ENCODE measurements at places on chromosomes 1 and 21.
A peak's percentile ranks its signal among the peaks of the same experiment; 100 is the strongest.

DNA sequence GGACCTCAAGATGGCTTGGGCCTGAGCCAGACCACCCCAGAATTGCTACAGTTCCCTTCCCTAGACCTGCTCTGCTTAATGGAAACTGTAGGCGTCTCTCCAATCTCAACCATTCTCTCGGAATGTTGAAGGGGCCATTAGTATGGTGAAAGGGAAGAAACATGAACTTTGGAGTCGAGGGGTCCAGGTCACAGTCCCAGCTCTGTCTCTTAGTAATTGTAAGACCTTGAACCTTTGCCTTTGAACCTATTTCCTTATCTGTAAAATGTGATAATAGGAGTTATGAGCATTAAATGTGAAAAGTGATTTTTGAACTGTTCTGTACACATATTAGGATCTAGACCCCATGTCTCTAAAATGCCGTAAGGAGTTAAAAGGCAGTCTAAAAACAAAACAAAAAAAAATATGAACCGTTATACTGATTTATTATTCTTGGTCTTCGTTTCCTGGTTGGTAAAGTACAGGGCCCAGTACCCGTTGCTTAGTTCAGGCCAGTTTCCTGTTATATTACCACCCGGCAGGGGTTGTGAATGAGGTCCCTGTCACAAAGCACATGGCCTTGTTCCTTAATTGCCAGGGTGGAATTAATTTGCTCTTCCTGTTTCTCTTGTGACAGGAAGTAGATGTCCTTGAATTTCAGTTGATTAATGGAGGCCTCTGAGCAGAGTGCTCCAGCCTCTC lies 42.3 kb downstream of the TCEANC2 start:
- no peak for DNase-seq

DNA sequence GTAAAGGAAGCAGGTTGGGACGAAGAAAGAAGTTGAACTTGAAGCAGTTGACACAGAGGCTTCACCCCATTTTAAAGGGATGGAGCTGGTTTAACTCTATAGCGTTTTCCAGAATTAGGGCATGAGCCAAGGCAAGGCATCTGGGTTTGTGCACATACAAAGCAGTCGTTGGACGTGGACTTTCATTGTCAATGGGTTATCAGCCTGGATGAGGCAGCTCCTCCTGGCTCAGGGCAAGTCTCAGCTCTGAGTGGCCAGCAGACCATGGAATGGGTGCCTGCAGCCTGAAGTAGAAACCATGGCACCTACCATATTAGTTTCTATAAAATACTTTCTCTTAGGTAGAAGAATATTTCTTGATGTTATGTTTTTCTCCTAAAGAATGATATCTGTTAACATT lies 163.8 kb upstream of the KCNK2 start:
- DNase-seq, result no peak

- DNase-seq, result no peak
Measured at GRCh38 chr1:54309631-54310366, 96.4 kb downstream of the SSBP3 start.

DNA sequence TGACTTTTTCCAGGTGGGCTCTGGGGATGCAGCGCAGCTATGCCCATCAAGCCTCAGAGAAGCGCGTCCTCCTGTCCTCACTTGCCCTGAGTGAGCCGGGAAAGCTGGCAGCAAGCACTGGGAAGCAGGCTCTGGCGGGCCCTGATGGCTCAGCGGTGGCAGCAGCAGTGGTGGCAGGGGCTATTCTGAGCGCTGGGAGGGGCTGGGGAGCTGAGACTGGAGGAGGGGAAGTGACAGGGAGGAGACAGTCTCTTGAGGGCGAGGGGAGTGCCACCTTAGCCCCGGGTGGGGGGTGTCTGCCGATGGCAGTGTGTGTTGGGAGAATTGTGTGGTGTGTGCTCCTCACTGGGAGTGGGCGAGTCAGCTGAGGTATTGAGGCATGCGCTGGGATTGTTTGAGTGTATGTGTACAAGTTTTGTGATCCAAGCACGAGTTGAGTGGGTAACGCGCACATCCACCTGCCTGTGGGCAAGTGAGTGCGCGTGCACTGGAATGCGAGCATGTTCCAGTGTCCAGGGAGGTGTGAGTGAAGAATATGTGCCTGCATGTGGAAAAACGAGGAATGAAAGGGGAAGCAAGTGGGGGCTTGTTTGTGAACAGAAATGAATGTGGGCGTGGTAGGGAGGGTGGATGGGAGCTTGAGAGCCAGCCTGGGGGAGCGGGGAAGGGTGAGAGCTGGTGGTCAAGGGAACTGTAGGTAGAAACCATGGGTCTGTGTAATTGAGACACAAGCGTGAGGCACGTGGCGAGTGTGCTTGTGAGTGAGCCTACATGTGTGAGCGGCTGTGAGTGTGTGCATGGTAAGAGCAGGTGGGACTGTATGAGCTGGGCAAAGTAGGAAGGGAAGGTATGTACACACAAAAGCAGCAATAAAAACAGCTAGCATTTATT lies 2.9 kb upstream of the FOXO6 start:
- DNase-seq, result no peak

GRCh38 chr1:25679171-25679570 lies 62.6 kb downstream of the MAN1C1 start:
- DNase-seq, result no peak

DNA sequence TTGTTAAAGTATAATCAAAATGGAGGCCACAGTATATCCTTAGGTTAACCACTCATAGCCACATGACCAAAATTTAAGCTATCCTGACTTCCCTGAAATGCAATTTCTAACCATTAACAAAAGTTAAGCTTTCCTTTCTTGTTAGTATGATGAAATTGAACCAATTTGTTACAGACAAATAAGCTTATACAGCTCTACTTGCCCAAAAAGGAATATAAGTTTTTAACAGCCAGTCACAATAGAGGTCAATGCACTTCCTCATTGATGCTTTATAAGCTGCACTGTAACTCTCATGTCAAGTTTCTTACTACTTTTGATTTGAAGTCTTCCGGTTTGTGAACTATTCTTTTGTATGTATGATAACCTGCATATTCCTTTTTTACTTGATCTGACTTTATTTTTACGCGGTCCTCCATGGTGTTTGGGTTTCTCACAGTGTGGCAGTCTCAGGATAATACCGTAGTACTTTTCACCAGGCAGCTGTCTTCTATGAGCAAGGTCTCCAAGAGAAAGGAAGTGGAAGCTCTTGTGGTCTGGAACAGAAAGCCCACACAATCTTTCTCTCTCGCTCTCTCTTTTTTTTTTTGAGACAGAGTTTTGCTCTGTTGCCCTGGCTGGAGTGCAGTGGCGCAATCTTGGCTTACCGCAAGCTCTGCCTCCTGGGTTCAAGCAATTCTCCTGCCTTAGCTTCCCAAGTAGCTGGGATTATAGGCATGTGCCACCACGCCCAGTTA lies 331.6 kb downstream of the SRGAP2C start:
- peak; percentile 86 for DNase-seq

GRCh38 chr1:6358144-6358624 lies 35.4 kb downstream of the ACOT7 start:
- DNase-seq, result no peak

DNA sequence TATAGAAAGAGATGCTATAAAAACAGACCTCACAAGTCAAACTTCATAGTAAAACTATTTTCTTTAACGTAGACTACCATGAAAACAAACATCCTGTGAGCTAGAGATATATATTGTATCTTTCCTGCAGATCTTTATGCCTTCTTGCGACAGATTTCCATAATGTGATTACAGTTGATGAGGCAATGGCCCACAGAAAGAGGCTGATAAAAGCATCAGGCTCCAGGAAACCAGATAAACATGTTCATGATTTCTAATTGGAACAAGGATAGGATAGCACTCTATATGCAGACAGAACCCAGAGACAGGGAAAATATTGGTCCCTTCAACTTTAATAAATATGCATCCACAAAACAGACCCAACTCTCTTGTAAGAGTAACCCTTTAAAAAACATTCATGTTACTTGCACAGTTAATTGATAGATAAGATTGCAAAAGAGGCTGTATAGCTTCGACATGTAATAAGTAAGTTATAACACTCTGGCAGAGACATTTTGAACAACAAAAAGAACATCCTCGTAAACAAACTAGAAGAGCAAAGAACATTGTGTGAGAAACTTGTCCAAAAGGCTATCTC lies 329.4 kb downstream of the AGBL4 start:
- no peak for DNase-seq

GRCh38 chr1:24528744-24529143 lies 26.1 kb downstream of the RCAN3 start:
- no peak for DNase-seq

GRCh38 chr1:223345720-223346119 lies 18.3 kb downstream of the SUSD4 start:
- no peak for DNase-seq

DNA sequence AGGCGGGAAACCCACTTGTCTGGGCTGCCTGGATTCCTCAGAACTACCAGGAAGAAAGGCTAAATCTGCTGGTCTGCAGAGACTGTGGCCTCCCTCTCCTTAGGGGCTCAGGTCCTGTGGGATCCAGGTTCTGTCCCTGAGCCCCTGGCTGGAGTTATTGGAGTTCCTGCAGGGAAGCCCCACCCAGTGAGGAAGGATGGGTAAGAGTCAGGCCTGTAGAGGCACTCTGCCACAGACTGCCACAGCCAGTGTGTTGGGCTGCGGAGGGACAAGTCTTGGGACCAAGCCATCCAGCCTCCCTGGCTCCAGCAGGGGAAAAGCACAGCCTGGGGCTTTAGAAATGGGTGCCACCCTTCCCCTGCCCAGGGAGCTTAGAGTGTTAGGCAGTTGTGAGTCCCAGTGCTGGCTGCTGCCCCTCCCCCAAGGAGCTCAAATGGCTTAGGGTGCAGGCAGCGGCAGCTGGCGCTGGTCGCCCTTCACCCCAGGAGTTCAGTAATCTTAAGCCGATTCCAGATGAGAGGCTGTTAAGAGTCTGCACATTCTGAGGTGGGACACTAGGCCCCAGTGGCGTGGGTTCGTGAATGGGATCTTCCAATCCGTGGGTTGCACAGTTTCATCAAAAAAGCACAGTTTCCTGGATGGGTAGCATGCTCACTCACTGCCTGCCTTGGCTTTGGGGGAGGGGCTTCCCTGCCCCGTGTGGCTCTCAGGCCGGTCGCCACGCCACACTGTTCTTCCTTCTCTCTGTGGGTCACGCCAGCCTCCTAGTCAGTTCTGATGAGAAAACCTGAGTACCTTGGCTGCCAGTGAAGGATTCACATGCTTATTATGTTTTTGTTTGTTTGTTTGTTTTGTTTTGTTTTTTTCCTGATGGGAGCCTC lies 57.6 kb upstream of the FMO3 start:
- DNase-seq, result no peak

- no peak for DNase-seq
Measured at GRCh38 chr1:33122483-33123178, 41.7 kb downstream of the AZIN2 start.

GRCh38 chr1:188444526-188444925 lies 1615.8 kb downstream of the PLA2G4A start:
- no peak for DNase-seq

DNA sequence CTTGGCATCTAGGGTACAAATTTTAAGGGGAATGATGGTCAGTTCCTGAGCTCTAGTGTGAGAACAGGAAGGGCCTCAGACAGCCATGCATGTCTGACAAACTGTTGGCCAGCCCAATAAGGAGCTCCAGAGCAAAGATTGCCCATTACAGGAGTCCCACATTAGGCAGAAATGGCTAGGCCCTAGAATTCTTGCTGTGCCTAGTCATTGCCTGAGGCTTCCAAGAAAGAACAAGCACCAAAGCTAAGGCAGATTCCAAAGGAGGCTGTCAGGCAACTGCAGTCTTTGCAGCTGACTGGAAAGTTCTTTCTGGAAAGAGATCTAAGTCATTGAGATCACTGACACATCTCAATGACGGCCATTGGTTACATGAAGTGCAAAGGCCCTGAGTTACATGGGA lies 3.9 kb upstream of the STIL start:
- DNase-seq, result no peak

- DNase-seq, result no peak
Measured at GRCh38 chr1:152444045-152444444, 30.0 kb upstream of the CRNN start.

- no peak for DNase-seq
Measured at GRCh38 chr1:94327001-94327690, 89.8 kb upstream of the ARHGAP29 start.

DNA sequence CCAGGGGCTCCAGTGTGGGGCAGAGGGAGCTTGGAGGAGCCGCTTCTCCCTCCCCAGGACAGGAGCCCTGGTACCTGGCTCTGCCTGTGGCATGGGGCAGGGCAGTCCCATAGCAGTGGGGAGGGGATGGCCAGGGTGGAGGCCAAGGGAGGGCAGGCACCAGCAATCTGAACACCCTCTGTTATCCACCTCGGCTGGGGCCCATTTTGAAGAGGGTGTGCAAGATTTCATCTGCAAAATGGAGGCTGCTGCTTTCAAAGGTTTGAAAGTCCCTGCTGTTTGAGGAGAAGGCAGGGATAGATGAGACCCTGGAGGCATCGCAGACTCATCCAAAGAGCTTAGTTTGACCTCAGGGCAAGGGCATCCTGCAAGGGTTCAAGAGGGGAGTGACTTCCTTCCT lies 15.2 kb upstream of the TMPRSS2 start:
- no peak for DNase-seq

GRCh38 chr1:185813401-185813979 lies 79.3 kb downstream of the HMCN1 start:
- DNase-seq, result peak; percentile 65

DNA sequence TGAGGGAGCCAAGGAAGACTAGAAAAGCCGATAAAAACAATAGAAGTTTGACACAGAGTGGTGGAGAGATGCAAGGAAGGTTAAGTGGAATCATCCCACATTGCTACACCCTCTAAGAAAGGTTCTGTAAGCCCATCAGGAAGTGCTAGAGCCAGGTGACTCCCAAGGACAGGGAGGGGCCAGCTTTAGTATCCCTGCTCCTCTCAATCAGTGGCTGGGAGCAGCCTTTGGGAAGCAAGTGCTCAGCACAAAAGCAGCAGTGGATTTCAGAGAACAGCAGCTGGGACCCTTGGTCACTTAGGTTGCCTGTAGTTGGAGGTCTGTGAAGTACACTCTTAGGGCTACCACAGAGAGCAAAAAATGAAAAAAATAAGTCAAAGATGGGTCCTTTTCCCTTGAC lies 42.5 kb downstream of the NME7 start:
- no peak for DNase-seq

DNA sequence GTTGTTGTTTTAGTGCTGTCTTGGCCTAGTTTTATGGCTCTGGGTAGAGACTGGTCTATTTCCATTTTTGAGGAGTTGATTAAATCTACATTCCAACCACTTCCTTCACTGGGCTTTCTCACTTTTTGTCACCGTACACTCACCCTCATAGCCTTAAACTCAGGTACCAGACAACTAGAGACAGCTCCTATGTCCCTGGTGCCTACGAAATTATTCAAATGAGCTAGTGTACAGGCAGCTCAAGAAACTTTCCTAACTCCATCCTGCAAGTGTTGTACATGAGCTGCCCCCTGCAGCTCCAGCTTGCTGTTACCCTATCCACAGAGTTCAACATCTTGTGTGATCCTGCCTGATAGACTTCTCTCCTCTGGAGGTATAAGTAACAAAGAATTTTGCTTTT lies 704.8 kb upstream of the RGS18 start:
- DNase-seq, result peak; percentile 4

GRCh38 chr1:64171246-64171645 lies 32.2 kb upstream of the UBE2U start:
- DNase-seq, result no peak
